ENCODE measurements at places on chromosomes 3 and 15. TPM values are rescaled to one million over a fixed set of nuclear protein-coding genes. Genes with fewer than 3 reads are reported as not detected.

GRCh38 chr3:86895202-86895601, 95.7 kb downstream of the VGLL3 start:
- H3K27me3 ChIP-seq: no peaks in the 10 kb centered on the region
- no peaks in the 10 kb centered on the region for H3K36me3 ChIP-seq
- no peak overlapping the region for H3K4me3 ChIP-seq
- no peak for DNase-seq
- H3K4me1 ChIP-seq: peaks cover 9% of the 10 kb centered on the region

GRCh38 chr3:101879102-101879501, 29.8 kb downstream of the NFKBIZ start:
- no peaks in the 10 kb centered on the region for H3K27me3 ChIP-seq
- H3K4me3 ChIP-seq: no peak overlapping the region
- no peak for DNase-seq

GRCh38 chr3:1381647-1382036, 288.8 kb downstream of the CNTN6 start:
- no peaks in the 10 kb centered on the region for H3K4me1 ChIP-seq
- no peaks in the 10 kb centered on the region for H3K27me3 ChIP-seq
- no peak overlapping the region for H3K27ac ChIP-seq
- no peak overlapping the region for H3K4me3 ChIP-seq
- H3K36me3 ChIP-seq: no peaks in the 10 kb centered on the region

GRCh38 chr15:44705986-44706385, 5.1 kb downstream of the PATL2 start:
- peaks cover 16% of the 10 kb centered on the region for H3K27me3 ChIP-seq
- no peak overlapping the region for H3K4me3 ChIP-seq
- DNase-seq: no peak
- peaks cover 5% of the 10 kb centered on the region for H3K4me1 ChIP-seq

- peaks cover 4% of the 10 kb centered on the region for H3K4me1 ChIP-seq
- H3K36me3 ChIP-seq: peaks cover 3% of the 10 kb centered on the region
- peaks cover 32% of the 10 kb centered on the region for H3K27me3 ChIP-seq
- H3K4me3 ChIP-seq: no peak overlapping the region
Measured at GRCh38 chr15:29563112-29563511, 259.2 kb downstream of the TJP1 start.

DNA sequence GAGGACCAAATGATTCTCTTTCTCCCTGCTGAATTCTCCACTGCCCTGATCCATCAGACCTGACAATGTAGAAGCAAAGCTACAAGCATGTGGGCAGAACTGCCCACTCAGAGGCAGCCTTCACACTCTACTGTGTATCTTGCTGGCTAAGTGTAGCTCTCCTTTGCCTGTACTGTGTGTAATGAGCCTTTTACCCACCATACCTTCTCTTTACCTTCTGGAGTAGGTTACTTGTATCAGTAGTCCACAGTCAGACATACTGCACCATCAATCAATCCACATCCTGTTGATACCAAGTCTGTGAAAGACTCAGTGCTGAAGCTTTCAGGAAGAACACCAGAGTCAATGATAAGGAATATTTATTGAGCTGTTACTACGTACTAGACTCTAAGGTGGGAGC, 440.7 kb upstream of the ARHGEF26 start:
- H3K36me3 ChIP-seq: no peaks in the 10 kb centered on the region
- no peak overlapping the region for H3K27ac ChIP-seq
- no peak for DNase-seq

DNA sequence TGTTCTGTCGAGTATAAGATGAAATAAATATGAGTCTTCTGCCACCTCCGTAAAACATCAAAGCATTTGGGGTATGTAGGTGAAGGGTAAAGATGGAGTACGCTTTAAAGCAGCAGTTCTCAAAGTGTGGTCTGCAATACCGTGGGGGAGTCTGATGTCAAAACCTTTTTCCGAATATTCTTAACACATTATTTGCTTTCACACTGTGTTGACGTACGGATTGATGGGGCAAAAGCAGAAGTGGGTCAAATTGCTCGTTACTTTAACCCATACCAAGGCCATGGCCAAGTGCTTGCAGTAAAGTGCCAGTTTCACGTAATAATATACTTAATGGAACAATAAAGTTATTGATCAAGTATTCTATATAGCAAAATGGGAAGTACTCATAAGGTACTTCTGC, 36.3 kb downstream of the PAK2 start:
- peaks cover 47% of the 10 kb centered on the region for H3K4me1 ChIP-seq
- H3K27ac ChIP-seq: no peak overlapping the region
- H3K36me3 ChIP-seq: peaks cover 31% of the 10 kb centered on the region
- H3K4me3 ChIP-seq: no peak overlapping the region
- no peak for DNase-seq
- no peaks in the 10 kb centered on the region for H3K27me3 ChIP-seq

DNA sequence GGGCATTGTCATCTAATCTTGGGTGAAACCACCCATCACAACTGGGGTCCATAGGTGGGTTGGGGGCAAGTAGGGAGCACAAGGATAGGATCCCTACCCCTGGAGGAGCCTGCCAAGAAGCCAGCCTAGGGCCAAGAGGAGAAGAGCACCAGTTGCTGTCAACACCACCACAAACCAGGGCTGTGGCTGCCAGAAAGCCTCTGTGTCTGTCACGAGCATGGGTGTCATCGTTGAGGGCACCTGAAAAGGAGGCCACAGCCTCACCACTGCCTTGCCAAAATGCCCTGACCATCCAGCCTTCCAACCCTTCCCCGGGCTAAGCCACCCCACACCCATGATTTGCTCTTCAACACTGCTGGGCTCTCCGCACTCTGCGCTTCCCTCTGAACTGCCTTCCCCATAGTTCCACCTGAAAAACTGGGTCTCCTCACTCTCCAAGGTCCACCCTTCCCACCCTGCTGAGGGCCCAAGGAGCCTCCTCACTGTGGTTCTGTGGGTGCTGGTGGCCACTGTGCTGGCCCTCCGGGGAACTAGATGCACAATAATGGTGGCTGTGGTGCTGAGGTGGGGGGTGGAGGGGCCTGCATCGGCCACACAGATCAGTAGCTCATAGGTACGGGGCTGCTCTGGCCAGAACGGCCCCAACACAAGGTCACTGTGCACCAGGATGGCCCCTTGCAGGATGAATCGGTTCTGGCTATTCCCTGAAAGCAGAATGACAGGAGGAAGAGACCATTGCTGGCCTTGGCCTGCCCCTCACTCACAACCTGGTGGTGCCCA, 6.2 kb upstream of the IP6K1 start:
- no peaks in the 10 kb centered on the region for H3K36me3 ChIP-seq
- H3K4me3 ChIP-seq: no peak overlapping the region
- DNase-seq: no peak
- H3K4me1 ChIP-seq: peaks cover 15% of the 10 kb centered on the region

- DNase-seq: no peak
- H3K27me3 ChIP-seq: no peaks in the 10 kb centered on the region
- no peak overlapping the region for H3K27ac ChIP-seq
- H3K4me1 ChIP-seq: peaks cover 36% of the 10 kb centered on the region
Measured at GRCh38 chr15:25803541-25803940, 59.6 kb downstream of the ATP10A start.

DNA sequence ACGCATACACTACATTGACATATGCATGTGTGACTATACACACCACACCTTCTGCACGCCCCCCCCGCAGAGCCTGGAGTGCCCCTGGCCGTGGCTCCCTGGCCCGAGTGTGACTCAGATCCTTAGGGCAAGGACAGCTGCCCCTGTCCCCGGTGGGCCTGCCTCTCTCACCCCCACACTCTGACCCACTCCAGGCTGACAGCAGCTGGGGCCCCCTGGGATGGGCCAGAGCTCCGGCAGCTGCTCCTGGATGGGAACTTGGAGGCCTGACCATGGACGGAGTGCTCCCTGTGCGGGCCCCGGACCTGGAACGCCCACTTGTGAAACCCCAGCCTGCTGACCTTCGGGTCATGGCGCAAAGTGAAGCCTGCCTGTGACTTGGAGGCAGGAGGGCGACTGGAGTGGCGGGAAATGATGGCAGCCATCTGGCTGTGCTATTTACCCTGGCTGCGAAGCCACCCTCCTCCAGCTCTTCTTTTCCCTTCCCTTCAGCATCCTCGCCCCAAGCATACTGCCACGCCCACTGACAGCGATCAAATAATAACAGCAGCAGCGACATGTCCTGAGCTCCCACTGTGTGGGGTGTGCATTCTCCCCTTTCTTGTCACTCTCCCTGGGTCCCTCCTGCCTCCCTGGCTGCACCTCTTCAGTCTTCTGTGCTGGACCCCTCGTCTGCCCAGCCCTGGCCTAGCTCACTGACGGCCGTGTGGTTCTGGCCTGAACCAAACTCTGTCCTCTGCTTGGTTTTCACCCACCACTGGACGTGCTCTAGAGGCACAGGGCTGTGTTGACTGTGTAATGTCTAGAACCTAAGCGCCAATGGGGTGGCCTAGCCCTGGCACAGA, 90.7 kb upstream of the MEF2A start:
- H3K27me3 ChIP-seq: no peaks in the 10 kb centered on the region
- peak overlapping the region; percentile 91 for H3K27ac ChIP-seq
- H3K4me3 ChIP-seq: no peak overlapping the region
- no peaks in the 10 kb centered on the region for H3K36me3 ChIP-seq

Gene PRR20G
- not detected for total RNA-seq

Gene CASR
- total RNA-seq: not detected

Gene UBA7
- total RNA-seq: 6.0 TPM

Gene MORC1
- total RNA-seq: not detected

All from neural crest cell (in vitro differentiated cells).